ENCODE measurements at places on chromosomes 4 and X. TPM values are rescaled to one million over a fixed set of nuclear protein-coding genes. Genes with fewer than 3 reads are reported as not detected.

- DNase-seq = no peak
Observed at GRCh38 chrX:41858161-41858775, 65.1 kb downstream of the CASK start.

GRCh38 chrX:53438174-53438831, 4.1 kb upstream of the HSD17B10 start:
- DNase-seq = no peak

GRCh38 chrX:11040996-11041395, 70.1 kb upstream of the HCCS start:
- DNase-seq = no peak

The LINC00632 gene
- 200 TPM for total RNA-seq

The PNCK gene
- total RNA-seq = 3.2 TPM

DNA sequence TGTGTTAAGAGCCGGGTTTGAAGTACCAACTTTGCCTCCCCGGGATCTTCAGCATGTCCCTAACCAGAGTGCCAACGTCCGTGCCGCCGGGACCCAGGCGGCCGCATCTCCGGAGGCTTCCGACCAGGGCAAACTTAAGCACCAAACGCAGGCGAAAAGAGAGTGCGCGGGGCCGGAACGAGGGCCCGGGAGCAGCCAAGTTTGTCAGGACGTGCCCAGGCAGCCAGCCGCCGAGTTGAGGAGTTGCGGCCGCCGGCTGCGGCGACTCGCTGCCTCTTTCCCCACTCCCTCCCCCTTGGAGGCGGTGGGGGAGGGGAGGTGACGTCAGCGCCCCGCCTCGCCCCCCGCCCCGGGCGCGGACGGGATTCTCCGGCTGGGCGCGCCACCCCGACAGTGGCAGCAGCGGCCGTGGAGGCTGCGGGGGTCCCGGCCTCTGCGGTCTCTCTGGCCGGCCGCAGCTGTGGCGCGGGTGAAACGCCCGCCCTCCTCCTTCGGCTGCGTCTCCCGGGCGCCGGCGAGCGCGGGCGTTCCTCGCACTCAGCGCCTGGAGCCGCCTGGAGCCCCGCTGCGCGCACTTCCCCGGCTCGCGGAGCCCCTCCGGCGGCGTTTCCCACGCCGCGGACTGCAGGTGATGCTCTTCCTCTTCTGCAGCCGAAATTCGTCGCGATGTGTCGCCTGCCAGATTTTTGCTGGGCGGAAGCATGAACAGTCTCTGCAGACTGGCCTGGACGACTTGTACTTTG, 2.9 kb upstream of the FAT1 start:
- DNase-seq = no peak

The DMRTC1B gene
- total RNA-seq = not detected

- DNase-seq = no peak
Observed at GRCh38 chrX:131874300-131874699, 148.8 kb upstream of the STK26 start.

The ZFP42 gene
- total RNA-seq = not detected

DNA sequence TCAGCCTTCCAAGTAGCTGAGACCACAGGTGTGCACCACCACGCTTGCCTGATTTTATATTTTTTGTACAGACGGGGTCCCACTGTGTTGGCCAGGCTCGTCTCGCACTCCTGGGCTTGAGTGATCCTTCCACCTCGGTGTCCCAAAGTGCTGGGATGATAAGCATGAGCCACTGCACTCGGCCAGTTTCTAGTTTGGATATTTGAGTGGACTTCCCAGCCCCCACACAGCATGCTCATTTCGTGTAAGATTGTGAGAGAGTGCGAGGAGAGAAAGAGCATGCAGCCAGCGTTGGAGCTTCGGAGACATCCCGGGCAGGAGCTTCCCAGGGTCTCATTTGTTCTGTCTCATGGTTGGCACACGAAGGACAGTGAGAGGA, 31.8 kb downstream of the ARSD start:
- DNase-seq = no peak

The F8A2 gene
- not detected for total RNA-seq

The SOD3 gene
- total RNA-seq = 549 TPM

GRCh38 chr4:189131118-189131517, 809.6 kb upstream of the FRG1 start:
- DNase-seq = no peak

GRCh38 chr4:98937986-98938720, 9.2 kb upstream of the EIF4E start:
- no peak for DNase-seq

- no peak for DNase-seq
Observed at GRCh38 chrX:6644411-6644810, 109.5 kb upstream of the VCX3A start.

The SPATA18 gene
- total RNA-seq = 8.0 TPM

- DNase-seq = no peak
Observed at GRCh38 chrX:64456828-64457227, 61.6 kb upstream of the MTMR8 start.

The SORBS2 gene
- 268 TPM for total RNA-seq

DNA sequence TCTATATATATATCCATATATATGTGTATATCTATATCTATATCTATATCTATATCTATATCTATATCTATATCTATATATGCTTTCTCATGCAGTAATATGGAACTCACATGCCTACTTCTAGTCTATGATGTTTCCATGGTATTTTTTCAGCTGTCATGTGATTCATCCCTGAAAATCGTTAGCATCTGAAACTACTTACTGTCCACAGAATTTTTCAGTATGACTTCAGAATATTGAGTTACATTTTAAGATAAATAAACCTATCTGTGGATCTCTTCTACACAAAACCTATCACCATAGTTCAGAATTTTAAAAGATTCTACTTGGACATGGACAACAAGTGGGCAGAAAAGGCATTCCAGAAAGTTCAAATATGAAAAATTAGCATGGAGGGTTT, 855.1 kb upstream of the INTU start:
- DNase-seq = no peak

DNA sequence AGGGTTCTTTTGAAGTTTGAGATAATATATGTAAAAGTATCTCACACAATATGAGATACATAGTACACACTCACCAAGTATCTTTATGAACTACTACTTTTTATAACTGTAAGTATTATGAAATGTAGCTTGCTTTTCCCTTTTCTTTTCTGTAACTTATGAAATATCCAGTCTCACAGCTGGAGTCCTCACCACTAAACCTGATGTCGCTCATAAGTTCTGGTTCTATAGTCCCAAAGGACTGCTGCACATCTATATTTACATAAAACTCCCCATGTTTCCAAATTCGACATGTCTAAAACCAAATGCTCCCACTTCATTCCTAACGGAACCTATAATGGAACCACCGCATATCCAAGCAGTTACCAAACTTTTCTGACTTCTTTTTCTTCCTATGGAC, 186.5 kb upstream of the SLC7A11 start:
- no peak for DNase-seq

GRCh38 chr4:41640906-41641305, 102.9 kb downstream of the LIMCH1 start:
- no peak for DNase-seq

GRCh38 chrX:10992110-10992509, 119.0 kb upstream of the HCCS start:
- DNase-seq = no peak

- no peak for DNase-seq
Observed at GRCh38 chr4:110139111-110139510, 59.3 kb downstream of the ELOVL6 start.

GRCh38 chrX:40022421-40022820, 75.3 kb downstream of the BCOR start:
- no peak for DNase-seq

DNA sequence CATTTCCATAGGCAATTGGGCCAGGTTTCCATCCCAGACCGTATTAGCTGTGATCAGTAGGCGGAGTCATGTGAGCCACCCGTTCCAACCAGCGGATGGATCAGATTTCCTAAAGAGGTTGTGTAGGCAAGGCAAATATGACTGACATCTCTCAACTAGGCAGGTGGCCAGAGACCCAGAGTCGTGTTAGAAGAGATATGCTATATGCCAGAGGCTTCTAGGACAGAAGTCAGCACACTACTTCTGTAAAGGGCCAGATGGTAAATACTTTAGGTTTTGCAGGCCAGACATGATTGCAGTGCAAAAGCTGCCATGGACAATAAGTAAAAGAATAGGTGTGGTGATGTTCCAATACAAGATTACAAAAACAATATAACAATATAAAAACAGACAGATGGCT, 788.4 kb downstream of the RPA4 start:
- no peak for DNase-seq

The ZAR1 gene
- 1.8 TPM for total RNA-seq

DNA sequence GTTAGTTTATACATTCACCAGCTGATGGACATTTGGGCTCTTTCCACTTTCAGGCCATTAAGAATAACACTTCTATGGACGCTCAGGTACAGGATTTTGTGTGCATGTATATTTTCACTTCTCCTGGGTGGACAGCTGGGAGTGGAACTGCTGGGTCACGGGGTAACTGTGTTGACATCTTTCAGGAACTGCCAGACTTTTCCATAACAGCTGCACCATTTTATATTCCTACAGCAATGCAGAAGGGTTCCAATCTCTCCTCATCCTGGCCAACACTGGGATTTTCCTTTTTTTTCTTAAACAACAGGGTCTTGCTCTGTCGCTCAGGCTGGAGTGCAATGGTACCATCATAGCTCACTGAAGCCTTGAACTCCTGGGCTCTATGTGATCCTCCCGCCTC, 11.9 kb downstream of the HAUS7 start:
- no peak for DNase-seq

GRCh38 chr4:6498511-6499237, 26.3 kb upstream of the PPP2R2C start:
- DNase-seq = no peak

The PDLIM3 gene
- total RNA-seq = 835 TPM

The HMGN5 gene
- 5.5 TPM for total RNA-seq

- no peak for DNase-seq
Observed at GRCh38 chr4:144572660-144573059, 73.3 kb upstream of the HHIP start.

Measured in thoracic aorta (tissue), 2 donors.